ENCODE measurements at places on chromosomes 11 and 22.
A peak's percentile ranks its signal among the peaks of the same experiment; 100 is the strongest.

DNA sequence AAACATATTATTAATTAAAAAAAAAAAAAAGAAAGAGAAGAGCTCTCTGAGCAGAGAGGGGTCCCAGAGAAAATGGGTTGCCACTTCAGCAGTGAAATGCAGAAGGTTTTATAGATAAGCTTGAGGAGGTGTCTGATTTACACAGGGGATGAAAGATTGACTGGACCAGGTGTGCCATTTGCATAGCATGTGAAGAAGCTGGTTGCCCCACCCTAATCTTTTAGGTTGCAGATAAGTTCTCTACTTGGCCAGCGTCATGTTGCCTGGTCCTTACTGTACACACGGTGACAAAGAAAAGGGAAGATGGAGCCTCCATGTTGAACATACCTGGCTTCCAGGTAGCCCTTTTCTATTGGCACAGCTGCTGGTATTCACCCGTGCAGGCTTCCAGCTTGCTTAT lies 41.4 kb downstream of the MS4A2 start:
- no peak for DNase-seq

- DNase-seq, result no peak
Observed at GRCh38 chr22:48185071-48186055, 1422.9 kb downstream of the TBC1D22A start.

GRCh38 chr11:107915229-107915628 lies 13.0 kb upstream of the RAB39A start:
- no peak for DNase-seq

GRCh38 chr22:32528984-32529982 lies 54.7 kb downstream of the FBXO7 start:
- DNase-seq, result peak; percentile 59

GRCh38 chr11:9626496-9627394 lies 37.1 kb upstream of the SWAP70 start:
- no peak for DNase-seq

GRCh38 chr11:90135016-90135415 lies 553 bp downstream of the NAALAD2 start:
- no peak for DNase-seq

DNA sequence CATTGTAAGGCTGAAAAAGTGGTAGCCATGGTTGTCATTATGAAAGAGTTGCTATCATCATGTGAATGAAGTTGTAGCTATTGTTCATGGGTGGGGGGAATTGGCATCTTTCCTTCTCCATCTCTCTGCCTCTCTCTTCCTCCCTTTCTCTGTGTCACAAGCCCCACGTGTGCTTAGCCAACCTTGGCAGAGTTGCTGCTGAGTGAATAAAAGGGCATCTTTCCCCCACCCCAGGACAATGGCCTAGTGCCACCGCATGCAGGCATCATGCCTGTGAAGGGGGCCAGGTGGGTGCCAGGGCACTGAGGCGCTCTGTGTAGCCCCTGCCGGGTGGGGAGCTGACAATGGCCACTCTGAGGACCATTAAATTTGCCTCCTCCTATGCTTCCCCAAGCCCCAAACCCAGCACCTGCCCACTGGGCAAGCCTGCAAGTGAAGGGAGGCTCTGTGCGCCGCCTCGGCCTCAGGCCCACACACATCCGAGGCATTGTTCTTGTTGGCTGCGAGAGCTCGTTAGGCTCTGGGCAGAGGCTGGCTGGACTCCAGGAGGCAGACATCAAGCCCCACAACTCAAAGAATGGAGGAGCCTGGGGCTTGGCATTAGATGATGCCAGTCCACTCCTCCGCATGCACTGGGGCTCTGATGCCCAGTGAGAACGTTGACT lies 103.9 kb downstream of the SEZ6L start:
- no peak for DNase-seq

DNA sequence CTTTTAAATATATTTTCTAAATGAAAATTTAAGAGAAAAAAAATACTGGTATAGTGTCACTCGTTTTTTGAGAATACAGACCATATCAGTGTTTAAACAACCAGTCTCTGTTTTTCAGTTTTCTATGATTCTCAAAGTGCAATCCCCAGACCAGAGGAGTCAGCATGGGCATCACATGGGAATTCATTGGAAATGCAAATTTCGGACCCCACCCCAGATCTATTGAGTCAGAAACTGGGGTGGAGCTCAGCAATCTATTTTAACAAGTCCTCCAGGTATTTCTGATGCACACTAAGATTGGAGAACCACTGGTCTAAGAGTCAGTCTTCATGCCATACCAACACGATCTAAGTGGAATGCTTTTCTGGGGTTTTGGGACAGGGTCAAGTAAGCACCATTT lies 66.1 kb downstream of the FAR1 start:
- no peak for DNase-seq

- no peak for DNase-seq
Observed at GRCh38 chr11:120718171-120718570, 206.6 kb downstream of the GRIK4 start.

GRCh38 chr22:31130873-31131272 lies 8.1 kb downstream of the INPP5J start:
- no peak for DNase-seq

DNA sequence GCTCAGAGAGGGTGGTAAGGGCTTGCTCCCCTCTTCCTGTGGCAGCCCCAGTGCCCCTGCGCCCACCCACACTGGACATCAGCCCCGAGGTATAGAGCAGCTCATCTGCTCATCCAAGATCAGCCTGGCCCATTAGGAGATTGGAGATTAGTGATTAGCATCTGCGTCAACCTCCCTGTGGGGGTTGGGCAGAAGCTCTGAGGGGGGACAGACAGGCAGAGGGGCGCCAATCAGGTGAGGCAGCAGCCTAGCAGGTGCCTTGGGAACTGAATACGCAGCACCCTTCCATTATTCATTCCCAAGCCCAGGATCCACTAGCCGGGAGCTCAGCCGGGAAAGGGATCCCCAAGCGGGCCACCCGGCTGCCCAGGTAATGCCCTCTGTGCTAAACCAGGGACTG lies 11.0 kb downstream of the SMTN start:
- no peak for DNase-seq

DNA sequence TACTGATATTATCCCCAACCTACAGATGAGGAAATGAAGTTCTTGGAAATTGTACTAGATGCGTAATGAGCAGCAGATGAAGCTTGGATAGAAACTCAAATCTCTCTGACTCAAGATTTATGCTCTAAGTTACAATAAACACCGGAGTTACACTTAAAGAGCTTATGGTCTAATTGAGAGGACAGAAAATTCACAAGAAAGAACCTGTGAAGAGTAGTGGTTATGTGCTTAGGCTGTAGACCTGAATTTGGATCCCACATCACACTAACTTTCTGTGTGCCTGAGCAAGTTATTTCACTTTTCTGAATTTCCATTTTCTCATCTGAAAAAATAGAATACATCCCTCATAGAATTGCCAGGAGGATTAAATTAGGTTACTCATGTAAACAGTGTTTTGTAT lies 58.5 kb downstream of the FLI1 start:
- DNase-seq, result no peak

GRCh38 chr11:114762408-114762807 lies 84.1 kb downstream of the NXPE2 start:
- no peak for DNase-seq

- DNase-seq, result peak; percentile 57
Observed at GRCh38 chr22:36252754-36253522, at the start of gene APOL1. TSS of gene APOL1 (plus strand) at chr22:36253133. CDS start at chr22:36254956, 1,823 bp downstream.

DNA sequence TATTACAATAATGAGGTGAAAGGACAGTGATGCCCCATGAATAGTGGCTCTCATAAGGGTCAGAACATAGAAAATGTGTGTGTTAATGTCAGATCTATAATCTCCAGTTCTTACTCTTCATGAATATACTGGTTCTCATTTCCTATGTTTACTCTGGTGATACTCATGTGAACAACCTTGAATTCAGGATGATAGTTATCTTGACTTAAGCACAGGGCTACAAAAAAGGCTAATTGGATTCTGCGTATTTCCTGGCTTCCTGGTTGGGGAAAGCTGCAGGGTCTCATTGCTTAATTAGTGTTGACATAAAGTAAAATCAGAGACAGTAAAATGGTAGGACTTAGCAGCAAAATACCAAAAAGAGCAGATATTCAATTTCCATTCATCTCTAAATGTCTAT lies 1316.8 kb upstream of the RAG2 start:
- no peak for DNase-seq

- peak; percentile 61 for DNase-seq
Observed at GRCh38 chr11:61477727-61478148, 30.8 kb upstream of the LRRC10B start.

GRCh38 chr11:132862933-132863332 lies 669.4 kb downstream of the OPCML start:
- DNase-seq, result no peak

DNA sequence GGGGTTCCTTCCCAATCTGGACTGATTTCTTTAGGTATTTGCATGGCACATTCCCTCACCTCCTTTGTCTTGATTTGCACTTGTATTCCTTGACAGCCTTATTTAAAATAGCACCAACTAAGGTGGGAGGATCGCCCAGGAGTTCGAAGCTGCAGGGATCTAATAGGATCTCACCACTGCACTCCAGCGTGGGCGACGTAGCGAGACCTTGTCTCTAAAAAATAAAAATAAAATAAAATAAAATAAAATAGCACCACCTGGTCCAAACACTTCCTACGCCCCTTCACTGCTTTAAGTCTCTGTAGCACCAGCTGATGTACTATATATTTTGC lies 775 bp downstream of the SLC2A11 start:
- DNase-seq, result no peak

DNA sequence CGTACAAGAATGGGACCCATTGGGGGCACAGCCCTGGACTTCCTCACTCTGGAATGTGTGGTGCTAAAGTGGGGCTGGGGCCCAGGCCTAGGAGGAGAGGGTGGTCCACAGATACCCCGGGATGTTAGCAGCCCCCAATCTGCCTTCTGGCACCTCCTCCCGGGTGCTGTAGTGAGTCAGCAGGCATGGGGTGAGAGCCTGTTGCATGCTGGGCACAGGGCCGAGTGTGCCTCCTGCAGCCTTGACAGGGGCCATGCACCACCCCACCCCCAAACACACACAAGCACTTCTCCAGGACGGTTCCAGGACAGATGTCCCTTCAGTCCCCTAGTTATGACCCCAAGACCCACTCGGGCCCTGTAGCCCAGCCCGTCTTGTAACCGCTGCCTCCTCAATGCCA lies 23.5 kb upstream of the PHF21A start:
- no peak for DNase-seq

- DNase-seq, result no peak
Observed at GRCh38 chr11:59271247-59271755, 58.6 kb upstream of the MPEG1 start.

DNA sequence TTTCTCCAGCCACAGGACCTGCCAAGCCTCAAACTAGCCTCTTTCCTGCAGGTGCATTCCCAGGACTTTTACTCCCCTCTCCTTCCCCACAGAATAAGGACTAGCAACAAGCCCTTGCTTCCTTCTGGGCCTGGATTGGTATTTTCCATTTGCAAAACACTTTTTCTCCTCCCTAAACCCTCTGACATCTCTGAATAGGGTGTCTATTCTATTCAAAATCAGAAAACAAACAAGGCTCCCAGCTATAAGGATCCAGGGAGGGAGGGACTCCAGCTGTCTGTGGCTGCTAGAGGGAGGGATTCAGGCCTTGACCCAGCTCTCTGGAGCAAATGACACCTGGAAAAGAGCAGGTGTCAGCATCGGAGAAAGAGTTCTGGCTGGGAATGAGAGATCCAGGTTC lies 168.5 kb upstream of the BDNF start:
- no peak for DNase-seq

- no peak for DNase-seq
Observed at GRCh38 chr11:128576555-128576954, 10.8 kb downstream of the ETS1 start.

- no peak for DNase-seq
Observed at GRCh38 chr11:77547863-77548551, 41.7 kb upstream of the AQP11 start.

- no peak for DNase-seq
Observed at GRCh38 chr11:75570559-75571139, 8.6 kb downstream of the SERPINH1 start.

Data from activated naive CD4-positive, alpha-beta T cell treated with Interleukin-2 at 50 U/mL for 16 hours (primary cell).